Left lobe of liver (tissue), 2 donors: ENCODE measurements at places on chromosomes 6 and 20.

- no peak for DNase-seq
Observed at GRCh38 chr6:126056355-126057004, 70.1 kb downstream of the TRMT11 start.

DNA sequence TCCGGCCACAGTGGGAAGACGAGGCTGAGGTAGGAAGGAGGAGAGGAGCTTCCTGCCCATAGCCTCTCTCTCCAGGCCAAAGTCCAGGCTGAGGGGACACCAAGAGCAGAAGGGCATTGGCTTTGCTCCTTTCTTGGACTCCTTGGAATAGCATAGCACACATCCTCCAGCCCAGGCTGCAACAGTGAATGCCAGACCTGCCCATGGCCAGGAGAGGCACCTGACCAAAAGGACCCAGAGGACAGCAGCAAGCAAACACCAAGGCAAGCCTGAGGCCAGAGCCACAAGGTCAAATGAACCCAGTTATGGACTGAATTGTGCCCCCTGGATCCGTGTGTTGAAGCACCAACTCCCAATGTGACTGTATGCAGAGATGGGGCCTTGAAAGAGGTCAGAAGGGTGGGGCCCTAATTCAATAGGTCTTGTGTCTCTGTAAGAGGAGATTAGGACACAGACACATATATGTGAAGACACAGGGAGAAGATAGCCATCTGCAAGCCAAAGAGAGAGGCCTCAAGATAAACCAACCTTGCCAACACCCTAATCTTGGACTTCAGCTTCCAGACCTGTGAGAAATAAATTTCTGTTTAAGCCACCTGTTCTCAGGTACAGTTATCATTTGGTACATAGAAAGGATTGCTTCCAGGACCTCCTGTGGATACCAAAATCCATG, 126.5 kb upstream of the NXT1 start:
- no peak for DNase-seq

DNA sequence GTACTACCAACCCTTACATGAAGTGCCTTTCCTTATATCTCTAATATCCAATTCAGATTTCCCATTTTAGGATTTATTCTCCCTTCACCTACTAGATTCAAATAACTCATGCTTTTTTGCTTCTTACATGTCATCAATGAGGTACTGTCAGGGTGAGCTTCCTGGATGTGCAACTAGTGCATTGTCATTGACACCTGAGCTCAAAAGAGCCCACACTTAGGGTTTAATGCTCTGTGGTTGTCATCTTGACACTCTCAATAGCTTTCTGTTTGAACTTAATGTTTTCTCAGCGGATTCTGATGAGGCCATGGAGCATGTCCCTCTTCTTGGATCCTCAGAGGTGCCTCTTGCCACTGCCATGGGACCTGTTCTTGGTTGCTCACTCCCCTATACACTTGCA, 1033.3 kb upstream of the EYS start:
- DNase-seq = no peak

- DNase-seq = peak; percentile 82
Observed at GRCh38 chr20:13995841-13996240, 525 bp downstream of the MACROD2 start.

- no peak for DNase-seq
Observed at GRCh38 chr6:25327432-25327831, 48.3 kb downstream of the CARMIL1 start.

DNA sequence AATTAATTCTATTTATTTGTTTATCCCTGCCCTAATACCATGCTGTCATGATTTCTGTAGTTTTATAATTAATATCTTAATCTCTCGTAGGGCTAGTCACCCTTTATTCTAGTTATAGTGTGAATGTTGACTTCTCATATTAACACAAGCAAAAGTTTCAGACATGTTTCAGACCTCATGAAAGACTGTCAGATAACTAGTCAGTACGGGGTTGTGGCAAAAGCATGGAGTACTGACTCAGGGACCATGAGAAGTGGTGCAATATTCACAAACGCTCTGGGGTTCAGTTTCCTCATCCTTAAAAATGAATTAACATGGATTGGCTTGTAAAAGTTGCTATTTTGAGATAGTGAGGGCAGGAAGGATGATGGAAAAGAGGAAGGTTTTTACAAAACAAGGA, 148.9 kb downstream of the TMEM200A start:
- DNase-seq = no peak

DNA sequence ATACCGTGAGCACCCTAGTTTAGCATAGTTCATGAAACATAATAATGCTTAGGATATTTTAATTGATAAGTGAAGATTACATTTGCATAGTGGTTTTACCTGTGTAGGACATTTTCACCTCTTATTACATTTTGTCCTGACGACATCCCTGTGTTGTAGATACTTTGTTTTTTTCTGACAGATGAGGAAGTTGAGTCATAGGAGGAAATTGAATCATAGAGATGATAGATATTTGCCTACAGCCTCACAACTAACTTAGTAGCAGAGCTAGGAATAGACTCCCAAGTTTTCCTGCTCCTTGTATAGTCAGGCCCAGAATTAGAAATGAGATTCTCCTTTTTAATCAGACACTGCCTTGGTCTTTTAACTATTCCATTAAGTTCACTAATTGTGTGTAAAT, 100.5 kb upstream of the SUPT3H start:
- DNase-seq = no peak

DNA sequence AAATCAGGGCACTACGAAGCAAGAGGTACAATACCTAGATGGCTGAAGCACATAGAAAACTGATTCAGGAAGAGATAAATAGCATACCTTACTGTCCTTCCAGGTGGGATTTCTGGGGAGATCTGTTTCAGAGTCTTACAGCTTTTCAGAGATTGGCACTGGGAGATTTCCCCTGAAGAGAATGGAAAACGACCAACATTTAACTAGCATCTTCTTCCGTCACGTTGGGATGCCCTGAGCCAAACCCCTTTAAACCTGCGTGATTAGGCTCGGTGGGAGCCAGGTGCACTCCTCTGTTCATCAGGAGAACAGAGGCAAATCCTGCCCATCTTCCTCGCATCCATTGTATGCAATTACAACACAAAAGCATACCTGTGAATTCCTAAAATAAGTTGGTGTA, 614.5 kb downstream of the HDGFL1 start:
- DNase-seq = no peak

- no peak for DNase-seq
Observed at GRCh38 chr6:38504996-38505395, 134.7 kb downstream of the BTBD9 start.

DNA sequence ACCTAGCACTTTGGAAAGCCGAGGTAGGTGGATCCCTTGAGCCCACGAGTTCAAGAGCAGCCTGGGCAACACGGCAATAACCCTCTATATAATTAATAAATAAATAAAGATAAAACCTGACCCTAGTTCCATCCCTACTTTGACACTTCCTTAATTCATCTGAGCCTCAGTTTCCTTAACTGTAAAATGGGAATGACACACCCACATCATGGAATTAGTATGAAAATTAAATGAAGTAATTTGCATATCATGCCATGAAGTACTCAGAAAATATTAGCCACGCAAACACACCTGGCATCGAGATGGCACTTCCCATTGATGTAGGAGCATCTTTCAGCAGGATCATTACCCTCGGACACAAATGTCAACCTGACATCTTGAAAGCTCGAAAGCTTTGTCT, 19.1 kb downstream of the ZMYND8 start:
- DNase-seq = no peak

DNA sequence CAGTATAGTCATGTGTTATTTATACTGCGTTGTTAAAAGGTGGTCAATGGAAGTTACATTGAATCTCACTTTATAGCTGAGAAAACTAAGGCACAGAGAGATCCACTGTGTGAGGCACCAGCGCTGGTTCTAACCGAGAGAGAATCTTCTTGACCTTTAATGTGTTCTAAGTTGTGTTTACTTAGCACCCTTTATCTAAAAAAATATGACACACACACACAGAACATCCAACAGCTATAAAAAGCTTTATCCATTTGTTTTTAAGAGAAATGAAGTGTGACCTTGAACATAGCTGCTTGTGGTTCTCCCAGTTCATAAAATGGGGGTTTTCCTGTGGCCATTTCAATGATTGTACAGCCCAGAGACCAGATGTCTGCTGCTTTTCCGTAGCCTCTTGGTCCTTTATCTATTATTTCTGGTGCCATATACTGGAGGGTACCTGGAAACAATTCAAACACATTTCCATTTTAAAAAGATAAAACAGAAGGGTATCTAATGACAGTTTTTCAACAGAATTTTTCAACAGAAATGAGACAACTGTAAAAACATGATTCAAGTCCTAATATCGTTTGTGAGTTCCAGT, 54.8 kb upstream of the MAP7 start:
- no peak for DNase-seq

DNA sequence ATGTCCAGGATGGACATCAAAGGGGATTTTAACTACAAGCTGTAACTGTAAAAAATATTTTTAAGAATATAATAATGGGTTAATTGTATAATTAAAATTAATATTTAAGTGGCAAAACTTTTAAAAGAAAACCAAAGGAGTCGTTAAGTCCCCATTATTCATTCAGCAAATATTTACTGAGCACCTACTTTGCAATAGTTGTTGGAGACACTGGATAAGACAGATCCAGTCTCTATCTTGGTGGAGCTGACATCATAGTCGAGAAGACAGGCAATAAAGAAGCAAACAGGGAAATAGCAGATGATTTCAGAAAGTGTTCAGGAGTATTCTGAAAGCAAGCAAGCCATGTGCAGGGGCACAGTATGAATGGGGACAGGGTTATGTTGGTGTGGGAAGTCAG, 137.0 kb downstream of the CEBPB start:
- no peak for DNase-seq

DNA sequence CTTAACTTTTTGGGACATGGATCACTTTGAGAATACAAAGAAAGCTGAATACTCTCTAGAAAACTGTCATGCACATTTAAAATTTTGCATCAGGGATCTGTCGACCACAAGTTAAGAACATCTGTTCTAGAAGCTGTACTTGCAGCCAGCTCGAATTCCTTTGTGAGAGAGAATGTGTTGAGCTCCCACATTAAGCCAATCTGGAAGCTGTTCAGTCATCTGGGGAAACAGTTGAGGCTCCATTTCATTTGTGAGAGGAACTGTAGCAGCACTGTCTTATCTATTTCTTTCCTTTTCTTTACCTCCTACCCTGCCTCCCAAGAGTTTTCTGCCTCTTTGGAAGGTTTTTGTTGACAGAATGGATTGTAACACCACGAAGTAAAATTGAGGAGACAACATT, 50.8 kb downstream of the KAT14 start:
- no peak for DNase-seq

GRCh38 chr6:105526225-105526872, 123.5 kb upstream of the PREP start:
- DNase-seq = no peak

DNA sequence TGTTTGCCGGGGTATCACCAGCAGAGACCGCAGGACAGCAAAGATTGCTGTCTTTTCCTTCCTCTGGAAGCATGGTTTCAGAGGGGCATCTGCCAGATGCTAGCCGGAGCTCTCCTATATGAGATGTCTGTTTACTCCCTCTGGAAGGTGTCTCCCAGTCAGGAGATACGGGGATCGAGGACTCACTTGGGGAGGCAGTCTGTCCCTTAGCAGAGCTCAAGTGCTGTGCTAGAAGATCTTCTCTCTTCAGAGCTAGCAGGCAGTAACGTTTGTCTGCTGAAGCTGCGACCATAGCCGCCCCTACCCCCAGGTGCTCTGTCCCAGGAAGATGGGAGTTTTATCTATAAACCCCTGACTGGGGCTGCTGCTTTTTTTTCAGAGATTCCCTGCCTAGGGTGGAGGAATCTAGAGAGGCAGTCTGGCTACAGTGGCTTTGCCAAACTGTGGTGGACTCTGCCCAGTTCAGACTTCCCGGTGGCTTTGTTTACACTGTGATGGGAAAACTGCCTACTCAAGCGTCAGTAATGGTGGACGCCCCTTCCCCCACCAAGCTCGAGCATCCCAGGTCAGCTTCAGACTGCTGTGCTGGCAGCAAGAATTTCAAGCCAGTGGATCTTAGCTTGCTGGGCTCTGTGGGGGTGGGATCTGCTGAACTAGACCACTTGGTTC, 133.0 kb upstream of the FLRT3 start:
- peak; percentile 89 for DNase-seq

DNA sequence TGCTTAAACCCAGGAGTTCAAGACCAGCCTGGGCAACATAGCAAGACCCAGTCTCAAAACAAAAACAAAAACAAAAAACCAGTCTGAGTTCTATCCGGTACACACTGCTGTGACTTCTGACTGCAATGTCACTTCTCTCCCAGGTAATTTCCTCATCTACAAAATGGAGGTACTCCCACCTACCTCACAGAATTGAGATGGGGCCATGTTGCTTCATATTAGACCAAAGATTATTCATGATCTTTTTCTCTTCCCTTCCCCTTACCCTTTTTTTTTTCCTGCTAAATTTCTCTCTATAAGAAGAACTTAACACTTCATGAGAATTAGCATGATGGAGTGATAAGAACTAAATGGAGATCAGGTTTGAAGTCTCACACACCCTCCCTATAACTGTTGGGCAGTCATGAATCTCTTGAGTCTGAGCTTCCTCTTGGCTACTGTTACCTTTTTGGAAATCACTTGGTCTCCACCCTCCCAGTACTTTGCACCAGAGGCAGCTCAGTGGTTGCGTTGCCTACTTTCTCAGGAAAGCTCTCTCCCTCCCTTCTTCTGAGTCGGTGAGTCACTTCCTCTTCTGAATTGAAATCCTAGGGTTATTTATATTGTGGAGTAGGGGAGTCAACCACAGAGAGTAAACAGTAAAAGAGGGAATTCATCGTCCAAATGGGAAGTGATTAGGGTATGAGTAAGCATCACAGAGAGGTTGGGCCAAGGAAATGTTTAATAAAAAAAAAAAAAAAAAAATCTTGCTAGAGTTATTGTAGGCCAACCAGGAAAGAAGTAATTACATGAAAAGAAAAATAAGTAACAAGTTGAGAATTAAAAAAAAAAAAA, 59.9 kb upstream of the MAP7 start:
- DNase-seq = no peak

GRCh38 chr6:137875606-137876005, 8.5 kb downstream of the TNFAIP3 start:
- DNase-seq = no peak

DNA sequence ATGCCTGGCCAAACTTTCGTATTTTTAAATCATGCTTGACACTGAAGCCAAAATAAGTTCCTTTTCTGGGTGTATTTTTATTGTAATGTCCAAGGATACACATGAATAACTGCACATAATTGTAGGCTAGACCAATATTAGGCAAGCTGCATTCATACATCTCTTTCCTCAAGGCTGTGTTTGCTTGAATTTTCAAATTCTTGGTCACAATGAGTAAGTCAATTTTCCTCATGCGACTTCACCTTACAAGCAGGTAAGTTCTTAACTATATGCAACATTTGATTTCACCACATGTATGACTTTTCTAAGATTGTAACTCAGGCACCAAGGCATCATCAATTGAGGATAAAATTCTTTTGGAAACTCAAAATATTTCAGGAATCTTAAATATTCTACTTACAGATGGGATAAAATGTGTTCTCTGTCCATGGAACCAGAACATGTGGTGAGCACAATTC, 112.4 kb upstream of the ZNF217 start:
- DNase-seq = no peak

- peak; percentile 83 for DNase-seq
Observed at GRCh38 chr20:22586645-22587310, 2.4 kb upstream of the FOXA2 start.

- no peak for DNase-seq
Observed at GRCh38 chr6:89611666-89612065, 26.9 kb downstream of the LYRM2 start.

GRCh38 chr6:118280210-118280609, 267.9 kb upstream of the PLN start:
- DNase-seq = no peak
